ENCODE measurements at places on chromosomes 12 and 14.

- peak; percentile 82 for DNase-seq
Observed at GRCh38 chr14:95483309-95484165, 32.9 kb downstream of the SYNE3 start.

GRCh38 chr12:128259556-128260070 lies 7.4 kb upstream of the TMEM132C start:
- peak; percentile 4 for DNase-seq

GRCh38 chr12:101209319-101210302 lies at the start of gene SLC5A8:
Gene SLC5A8, minus strand, starts transcription at chr12:101210238. Its CDS starts 390 bp downstream, at chr12:101209848.
- DNase-seq: no peak

- no peak for DNase-seq
Observed at GRCh38 chr12:108046650-108047049, 82.4 kb upstream of the WSCD2 start.

GRCh38 chr14:43900173-43900655 lies 606.9 kb downstream of the FSCB start:
- DNase-seq: no peak

GRCh38 chr12:31215518-31216232 lies 110.3 kb downstream of the SINHCAF start:
- no peak for DNase-seq

GRCh38 chr12:127716166-127716565 lies 550.8 kb upstream of the TMEM132C start:
- no peak for DNase-seq

Data from fibroblast of skin of left quadriceps (primary cell).